ENCODE measurements at places on chromosomes 12 and 14. TPM values are rescaled to one million over a fixed set of nuclear protein-coding genes. Genes with fewer than 3 reads are reported as not detected.

Gene NEDD8
- total RNA-seq: 73.8 TPM

Gene LRR1
- total RNA-seq: 19.2 TPM

Gene CEP170B
- total RNA-seq: 4.9 TPM

Gene CATSPERB
- 3.6 TPM for total RNA-seq

Gene PTPRO
- 4.8 TPM for total RNA-seq

Gene DAO
- not detected for total RNA-seq

Gene OASL
- 0.85 TPM for total RNA-seq

Gene KCNH3
- 0.58 TPM for total RNA-seq

Gene BCAT1
- 87.3 TPM for total RNA-seq

Gene NEUROD4
- 0.11 TPM for total RNA-seq

Gene TRAF3
- 12.4 TPM for total RNA-seq

Gene NAV3
- 97.2 TPM for total RNA-seq

Gene ESPL1
- total RNA-seq: 4.5 TPM

Gene KRT5
- 55.4 TPM for total RNA-seq

Gene PYGL
- 30.5 TPM for total RNA-seq

Gene BIN2
- 2.3 TPM for total RNA-seq

Gene ADCK1
- total RNA-seq: 6.1 TPM

Gene BTBD6
- 28.6 TPM for total RNA-seq

Gene KRT71
- not detected for total RNA-seq

Gene MUCL1
- total RNA-seq: not detected

Gene NINJ2
- 1.7 TPM for total RNA-seq

Gene PTCSC3
- total RNA-seq: not detected

Gene LRP1
- total RNA-seq: 146 TPM

Gene SMIM41
- total RNA-seq: 3.4 TPM

Gene CCND2
- total RNA-seq: 203 TPM

Gene PRH2
- not detected for total RNA-seq

Gene ALG10
- total RNA-seq: 23.4 TPM

Gene ADAMTS20
- 1.0 TPM for total RNA-seq

Gene TTC9
- total RNA-seq: 1.7 TPM

Gene FAM181A
- not detected for total RNA-seq

Gene IGF1
- total RNA-seq: 71.1 TPM

All from urinary bladder (tissue), 4 donors.